ENCODE measurements at places on chromosomes 2 and 18. TPM values are rescaled to one million over a fixed set of nuclear protein-coding genes. Genes with fewer than 3 reads are reported as not detected.

The LAMA1 gene
- 0.17 TPM for total RNA-seq

The CCDC68 gene
- total RNA-seq: 2.3 TPM

The HOXD9 gene
- total RNA-seq: 0.83 TPM

The SLC9A2 gene
- total RNA-seq: 0.17 TPM

The SERPINB7 gene
- not detected for total RNA-seq

The CCDC121 gene
- total RNA-seq: 5.3 TPM

The SOCS6 gene
- 19.7 TPM for total RNA-seq

DNA sequence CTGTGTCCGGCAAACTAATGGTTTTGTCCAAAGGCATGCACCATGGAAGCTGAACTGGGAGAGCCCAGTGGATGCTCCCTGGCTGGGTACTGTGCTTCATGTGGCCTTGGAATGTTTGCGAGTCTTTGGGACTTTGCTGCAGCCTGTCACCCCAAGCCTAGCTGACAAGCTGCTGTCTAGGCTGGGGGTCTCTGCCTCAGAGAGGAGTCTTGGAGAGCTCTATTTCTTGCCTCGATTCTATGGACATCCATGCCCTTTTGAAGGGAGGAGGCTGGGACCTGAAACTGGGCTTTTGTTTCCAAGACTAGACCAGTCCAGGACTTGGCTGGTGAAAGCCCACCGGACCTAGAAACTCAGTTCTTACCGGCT, 1.7 kb downstream of the MARS2 start:
- DNase-seq: no peak

DNA sequence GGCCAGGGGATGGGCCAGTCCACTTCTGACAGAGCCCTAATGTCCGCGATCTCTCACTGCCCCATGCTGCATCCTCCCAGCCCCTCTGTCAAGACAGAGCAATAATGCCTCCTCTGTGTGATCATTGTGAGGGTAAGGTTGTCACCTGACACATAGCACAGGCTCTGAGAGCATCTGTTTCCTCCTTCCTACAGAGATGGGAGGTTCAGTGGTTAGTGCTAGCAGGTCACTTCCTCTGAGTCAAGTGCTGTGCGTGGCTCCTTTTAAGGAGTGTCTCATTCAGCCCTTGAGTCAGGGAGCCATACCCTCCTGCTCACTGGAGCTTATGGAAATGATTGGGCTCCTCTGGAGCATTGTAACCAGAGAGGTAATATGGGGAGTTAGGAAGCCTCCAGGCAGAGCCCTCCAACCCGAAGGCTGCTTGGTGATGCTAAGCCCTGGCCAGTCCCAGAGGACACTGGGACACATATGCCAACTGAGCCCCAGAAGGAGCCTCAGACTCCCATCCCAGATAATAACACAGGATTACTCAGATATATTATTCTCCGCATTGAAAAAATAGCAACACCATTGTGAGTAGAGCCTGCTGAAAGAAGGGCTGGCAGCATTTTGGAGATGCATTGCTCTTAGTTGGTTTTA, 189.0 kb downstream of the GALNT1 start:
- no peak for DNase-seq

DNA sequence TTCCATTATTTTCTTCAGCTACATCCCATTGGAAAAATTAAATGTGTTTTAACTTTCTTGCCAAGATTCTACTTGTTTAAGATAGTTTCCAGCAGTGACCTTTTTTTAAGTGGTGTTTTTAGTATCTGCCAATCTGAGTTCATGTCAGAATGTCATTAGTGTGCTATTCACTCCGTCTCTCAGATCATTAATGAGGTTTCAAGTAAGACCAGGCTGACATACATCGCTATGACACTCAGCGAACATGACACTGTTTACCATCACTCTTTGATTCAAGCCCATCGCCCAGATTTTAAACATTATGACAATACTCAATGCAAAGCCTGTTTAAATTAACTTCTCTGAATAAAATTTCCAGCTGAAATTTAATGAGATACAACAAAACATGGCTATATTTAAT, 272.0 kb upstream of the KYNU start:
- DNase-seq: no peak

DNA sequence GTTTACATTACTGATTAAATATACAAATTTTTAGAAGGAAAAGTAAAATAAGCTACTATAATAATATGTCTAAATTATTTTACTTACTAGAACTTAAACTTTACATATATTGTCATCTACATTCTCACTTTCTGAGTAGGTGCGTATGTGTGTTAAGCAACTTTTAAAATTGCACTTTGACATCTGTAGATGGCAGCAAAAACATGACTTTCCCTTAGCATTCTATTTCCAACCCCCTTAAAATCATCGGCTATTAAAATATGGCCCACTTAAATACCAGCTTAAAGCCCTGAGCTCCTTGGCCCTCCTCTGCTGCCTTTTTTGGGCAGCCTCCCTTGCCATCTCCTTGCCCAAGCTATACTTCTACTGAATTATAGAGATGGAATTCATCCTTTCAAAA, 78.0 kb downstream of the UPP2 start:
- no peak for DNase-seq

DNA sequence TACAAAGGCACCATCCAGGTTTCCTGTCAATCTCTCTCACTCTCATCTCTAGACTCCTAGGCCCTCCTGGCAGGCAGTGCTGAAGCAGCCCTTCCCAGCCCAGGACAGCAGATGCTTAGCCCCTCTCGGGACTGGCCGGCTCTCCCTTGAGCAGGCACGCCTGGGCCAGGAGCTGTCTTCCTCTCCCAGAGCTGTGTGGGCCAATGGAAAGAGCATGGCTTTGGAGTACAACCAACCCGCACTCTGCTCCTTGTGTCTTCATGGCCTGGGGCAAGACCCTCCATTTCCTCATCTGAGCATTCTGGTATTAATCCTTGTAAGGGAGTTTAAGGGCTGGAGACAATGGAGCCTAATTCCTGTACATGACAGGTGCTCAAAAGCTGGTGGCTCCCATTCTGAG, 97.2 kb downstream of the CAPN13 start:
- DNase-seq: peak; percentile 87

GRCh38 chr2:66070721-66071602, 364.0 kb upstream of the MEIS1 start:
- DNase-seq: no peak

DNA sequence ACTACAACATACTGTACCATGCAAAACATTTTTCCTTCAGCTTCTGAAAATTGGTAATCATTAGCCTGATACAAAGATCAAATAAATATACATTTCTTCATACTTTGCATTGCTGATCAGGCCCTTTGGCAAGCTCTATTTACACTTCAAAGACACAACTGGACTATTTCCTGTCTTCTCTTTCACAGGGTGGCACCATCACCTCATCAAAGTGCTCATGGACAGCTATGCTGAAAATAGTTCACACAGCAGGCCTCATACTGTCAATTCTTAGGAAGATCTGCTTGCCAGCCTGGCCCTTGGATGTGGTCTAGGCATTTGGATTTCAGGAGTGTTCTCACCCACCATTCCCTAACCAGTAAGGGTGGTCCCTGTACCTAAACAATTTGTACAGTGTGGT, 33.9 kb downstream of the FBXO15 start:
- no peak for DNase-seq

DNA sequence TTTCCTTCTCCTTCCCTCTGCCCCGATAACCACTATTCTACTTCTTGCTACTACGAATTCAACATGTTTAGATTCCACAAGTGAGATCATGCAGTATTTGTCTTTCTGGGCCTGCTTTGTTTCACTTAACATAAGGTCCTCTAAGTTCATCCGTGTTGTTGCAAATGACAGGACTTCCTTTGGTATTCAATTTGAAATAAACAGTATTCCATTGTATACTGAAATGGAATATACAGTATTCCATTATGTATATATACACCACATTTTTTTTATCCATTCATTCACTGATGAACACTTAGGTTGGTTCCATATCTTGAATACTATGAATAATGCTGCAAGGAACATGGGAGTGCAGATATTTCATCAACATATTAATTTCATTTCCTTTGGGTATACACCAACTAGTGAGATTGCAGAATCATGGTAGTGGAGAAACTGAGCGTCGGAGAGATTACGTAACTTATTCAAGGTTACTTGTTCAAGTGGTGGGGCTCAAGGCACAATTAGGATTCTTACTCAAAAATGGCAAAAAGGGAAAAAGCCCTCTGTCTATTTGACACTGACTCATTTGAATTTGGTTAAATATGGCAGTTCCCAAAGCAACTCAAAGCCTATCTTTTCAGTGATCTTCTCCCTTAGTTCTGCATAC, 85.1 kb downstream of the CHN1 start:
- DNase-seq: no peak

- no peak for DNase-seq
Observed at GRCh38 chr2:222352981-222353380, 54.2 kb upstream of the PAX3 start.
